Fibroblast of skin of right biceps (primary cell): ENCODE measurements at places on chromosomes 11 and 22.

- DNase-seq, result peak; percentile 56
Measured at GRCh38 chr11:123434262-123434661, 4.2 kb downstream of the GRAMD1B start.

GRCh38 chr11:9642894-9643293 is 21.0 kb upstream of the SWAP70 start:
- no peak for DNase-seq

- DNase-seq, result no peak
Measured at GRCh38 chr22:36155702-36156101, 4.9 kb downstream of the APOL3 start.

DNA sequence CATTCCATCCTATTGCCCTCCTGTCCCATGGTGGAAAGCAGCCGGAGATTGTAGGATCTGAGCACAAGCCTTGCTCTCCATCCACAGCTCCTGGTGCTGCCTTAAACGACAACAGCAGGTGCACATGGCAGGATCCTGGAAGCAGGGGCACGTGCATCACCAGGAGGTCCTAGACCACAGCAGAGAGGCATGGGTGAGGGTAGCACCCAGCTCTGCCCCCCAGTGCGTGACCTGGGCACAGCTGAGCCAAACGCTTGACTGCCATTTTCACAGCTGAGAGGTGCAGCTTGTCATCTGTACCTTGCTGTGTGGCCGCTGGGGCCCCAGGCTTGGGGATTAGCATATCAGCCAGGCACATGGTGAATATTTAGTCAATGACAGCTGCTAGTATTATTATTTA is 92.7 kb downstream of the NTM start:
- DNase-seq, result no peak

DNA sequence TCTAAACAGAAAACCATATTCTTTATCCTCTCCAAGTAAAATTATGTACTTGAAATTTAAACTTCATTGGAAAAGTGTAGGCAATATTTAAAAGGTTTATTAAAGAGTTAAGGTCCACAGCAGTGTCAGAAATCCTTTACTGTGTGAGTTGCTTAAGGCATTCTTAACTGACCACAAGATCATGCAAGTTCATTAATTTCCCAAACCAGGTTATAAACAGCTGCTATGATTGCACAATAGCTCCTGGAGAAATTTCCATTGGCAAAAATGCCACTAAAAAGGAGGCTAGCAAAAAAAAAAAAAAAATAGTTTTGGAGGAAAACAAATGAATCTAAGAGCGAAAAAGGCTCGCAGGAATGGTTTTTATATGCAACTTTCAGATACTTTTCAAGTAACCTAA is 106.2 kb downstream of the ETS1 start:
- peak; percentile 75 for DNase-seq

- DNase-seq, result peak; percentile 26
Measured at GRCh38 chr22:23608583-23608982, 23.5 kb downstream of the DRICH1 start.

- DNase-seq, result no peak
Measured at GRCh38 chr11:77252555-77253270, 48.8 kb downstream of the GDPD4 start.

- no peak for DNase-seq
Measured at GRCh38 chr11:18193010-18193409, 20.4 kb downstream of the MRGPRX4 start.

- no peak for DNase-seq
Measured at GRCh38 chr22:49419661-49420060, 408.0 kb downstream of the BRD1 start.

DNA sequence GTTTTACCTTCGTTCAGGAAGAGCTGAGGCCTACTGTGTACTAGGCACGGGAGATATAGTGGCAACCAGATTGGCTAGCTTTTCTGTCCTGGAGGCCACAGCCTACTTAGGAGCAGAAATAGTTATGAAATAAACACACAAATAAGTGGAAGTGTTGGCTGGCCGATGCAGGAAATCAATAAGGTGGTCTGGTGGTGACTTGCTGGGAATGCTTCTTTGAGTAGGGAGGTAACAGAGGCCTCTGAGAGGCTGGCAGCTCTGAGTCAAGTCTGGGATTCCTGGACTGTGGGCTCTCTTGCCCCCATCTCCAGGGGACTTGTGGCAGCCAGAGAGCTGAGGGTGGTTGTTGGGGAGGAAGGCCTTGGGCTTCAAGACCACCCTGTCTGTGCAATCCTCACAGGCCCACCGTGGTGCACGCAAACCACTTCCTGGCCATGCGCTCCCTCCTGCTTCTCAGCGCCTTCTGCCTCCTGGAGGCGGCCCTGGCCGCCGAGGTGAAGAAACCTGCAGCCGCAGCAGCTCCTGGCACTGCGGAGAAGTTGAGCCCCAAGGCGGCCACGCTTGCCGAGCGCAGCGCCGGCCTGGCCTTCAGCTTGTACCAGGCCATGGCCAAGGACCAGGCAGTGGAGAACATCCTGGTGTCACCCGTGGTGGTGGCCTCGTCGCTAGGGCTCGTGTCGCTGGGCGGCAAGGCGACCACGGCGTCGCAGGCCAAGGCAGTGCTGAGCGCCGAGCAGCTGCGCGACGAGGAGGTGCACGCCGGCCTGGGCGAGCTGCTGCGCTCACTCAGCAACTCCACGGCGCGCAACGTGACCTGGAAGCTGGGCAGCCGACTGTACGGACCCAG is 4.1 kb downstream of the SERPINH1 start:
- DNase-seq, result no peak

- DNase-seq, result no peak
Measured at GRCh38 chr11:122353561-122353960, 237.5 kb upstream of the BLID start.

DNA sequence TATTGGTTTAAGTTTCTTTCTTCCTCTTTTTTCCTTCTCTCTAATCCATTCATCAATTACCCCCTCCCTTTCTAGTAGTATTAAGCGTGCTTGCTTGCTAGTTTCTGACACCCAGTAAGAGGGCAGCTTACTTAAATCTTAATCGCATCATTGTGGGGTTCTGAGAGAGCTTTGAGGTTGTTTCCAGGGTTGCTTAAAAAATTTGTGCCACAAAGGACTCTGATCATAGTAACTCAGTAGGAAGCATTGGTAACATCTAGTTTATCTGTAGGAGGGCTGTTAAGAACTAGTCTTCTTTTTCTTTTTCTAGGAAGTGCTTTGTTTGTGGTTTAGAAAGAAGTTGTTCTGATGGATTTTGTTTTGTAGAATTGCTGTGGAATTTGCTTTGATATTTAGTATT is 45.3 kb downstream of the TMEM135 start:
- no peak for DNase-seq

DNA sequence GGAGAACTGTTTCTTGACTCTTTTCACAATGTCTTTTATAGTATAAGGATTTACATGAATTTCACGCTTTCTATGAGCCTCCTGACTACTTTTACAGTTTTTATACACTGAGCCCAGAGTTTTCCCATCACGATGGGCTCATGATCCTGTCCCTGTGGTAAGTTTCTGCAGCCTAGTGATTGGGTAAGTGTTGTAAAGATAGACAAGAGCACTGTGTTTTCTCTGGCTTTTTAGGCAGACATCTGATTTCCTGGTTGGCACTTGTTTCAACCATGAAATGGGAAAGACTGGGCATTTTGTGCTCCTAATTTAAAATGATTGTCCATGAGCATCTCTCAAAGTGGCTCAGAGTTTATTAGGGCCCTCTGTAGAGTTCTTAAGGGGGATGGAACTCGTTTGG is 299.0 kb downstream of the FAT3 start:
- DNase-seq, result no peak

DNA sequence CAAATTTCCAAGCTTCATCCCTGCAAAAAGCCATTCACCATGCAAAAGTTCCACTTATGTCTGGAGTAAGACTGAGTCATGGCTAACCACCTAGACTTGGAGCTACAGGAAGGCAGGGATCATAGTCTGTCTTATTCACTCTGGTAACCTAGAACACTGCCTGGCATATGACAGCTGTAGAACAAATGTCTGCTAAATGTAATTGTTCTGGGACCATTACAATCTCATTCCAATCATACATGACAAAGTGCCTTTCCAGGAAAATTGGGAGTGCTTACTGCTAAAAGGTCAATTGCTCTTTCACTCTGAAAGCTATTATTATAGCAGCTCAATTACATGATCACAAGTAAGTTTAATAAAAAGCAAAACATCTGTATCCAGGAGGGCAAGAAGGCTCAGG is 99.1 kb upstream of the CHRM4 start:
- peak; percentile 26 for DNase-seq

DNA sequence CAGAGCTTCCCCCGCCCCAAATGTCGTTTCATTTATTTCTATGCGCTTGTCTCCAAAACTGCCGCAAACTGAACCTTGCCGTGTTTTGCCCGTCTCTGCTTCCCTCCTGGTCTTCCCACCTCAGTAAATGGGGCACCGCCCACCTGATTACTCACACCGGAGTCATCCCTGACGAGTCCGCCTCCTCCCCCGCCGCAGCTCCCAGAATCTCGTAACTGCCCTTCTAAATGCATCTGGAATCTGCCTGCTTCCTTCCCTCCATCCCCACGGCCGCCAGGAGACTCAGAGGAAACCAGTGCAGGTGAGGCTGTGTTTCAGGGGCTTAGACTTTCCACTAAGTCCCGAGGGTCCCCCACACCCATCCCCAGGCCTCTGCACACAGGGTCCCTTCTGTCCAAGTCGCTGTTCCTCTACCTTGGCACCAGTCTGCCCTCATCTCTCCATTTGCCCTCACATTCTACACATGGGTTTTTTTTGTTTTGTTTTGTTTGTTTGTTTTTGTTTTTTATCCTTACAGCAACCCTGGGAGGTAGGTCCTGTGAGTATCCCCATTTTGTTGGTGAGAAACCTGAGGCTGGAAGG is 62.6 kb upstream of the PHF21B start:
- peak; percentile 80 for DNase-seq

DNA sequence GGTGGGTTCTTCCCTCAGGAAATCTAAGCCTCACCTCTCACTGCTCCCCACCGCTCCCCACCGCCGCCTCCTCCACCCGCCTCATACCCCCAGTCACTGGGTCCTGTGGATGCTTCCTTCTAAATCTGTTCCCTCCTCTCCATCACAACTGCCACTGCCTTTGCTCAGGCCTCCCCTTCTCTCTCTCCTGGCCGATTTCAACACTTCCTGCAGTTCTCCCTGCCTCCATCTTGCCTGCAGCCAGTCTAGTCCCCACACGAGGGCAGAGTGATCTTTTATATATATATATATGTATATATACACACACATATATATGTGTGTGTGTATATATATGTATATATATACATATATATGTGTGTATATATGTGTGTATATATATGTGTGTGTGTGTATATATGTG is 27.8 kb downstream of the CREB3L1 start:
- DNase-seq, result peak; percentile 67

GRCh38 chr11:128209138-128209435 is 378.3 kb downstream of the ETS1 start:
- DNase-seq, result no peak

DNA sequence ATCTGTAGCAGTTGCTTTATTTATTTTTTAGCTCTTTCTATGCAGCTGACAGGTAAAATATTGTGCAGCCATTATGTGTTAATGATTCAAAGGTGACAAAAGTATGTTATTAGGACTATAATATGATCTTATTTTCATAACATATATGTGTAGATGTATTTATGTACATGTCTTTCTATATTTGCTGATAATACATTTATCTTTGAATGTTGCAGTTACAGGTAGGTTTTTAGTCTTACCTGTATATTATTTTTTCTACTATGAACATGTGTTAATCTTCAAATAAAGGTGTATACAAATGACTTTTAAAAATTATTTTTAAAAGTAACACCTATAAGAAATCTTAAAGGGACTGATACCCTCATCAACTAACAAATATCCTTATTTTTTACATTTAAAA is 33.6 kb downstream of the FAR1 start:
- no peak for DNase-seq

GRCh38 chr22:17359501-17359900 is 9.8 kb upstream of the CECR2 start:
- peak; percentile 2 for DNase-seq

GRCh38 chr11:80822308-80822707 is 1381.5 kb upstream of the TENM4 start:
- no peak for DNase-seq

DNA sequence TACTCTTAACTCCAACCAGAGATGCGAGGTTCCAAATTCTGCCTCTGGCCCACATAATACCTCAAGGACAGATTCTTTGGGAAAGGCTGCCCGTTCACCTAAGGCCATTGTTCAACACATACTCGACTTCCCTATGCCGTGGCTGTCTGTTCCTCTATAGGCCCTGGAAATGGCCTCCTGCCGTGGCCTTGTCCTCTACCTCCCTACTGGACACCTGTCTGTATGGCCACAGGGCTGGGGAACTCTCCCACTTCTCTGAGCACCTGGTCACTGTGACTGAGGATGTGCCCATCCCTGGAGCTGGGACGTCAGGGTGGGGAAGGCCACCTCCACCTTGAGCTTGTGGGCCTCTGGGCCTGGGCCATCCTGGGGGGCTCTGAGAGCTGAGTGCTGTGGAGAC is 340.5 kb upstream of the B3GAT1 start:
- no peak for DNase-seq

DNA sequence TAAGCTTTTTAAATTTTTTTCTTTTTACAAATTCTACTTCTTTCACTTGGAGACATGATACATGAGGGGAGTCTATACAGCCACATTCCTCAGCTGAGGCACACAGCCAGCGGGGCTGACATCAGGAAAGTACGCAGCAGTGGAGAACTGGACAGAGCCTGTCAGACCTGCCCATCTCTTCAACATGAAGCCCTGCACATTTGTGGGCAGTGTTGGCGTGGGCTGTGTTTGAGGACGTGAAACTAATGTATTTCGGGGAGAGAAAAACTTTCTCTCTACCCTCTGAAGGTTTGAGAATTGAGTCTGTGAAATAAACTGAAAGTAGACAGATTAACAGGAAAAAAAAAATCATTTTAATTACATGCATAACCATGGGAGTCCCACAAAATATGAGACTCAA is 84.8 kb upstream of the HTATIP2 start:
- no peak for DNase-seq

DNA sequence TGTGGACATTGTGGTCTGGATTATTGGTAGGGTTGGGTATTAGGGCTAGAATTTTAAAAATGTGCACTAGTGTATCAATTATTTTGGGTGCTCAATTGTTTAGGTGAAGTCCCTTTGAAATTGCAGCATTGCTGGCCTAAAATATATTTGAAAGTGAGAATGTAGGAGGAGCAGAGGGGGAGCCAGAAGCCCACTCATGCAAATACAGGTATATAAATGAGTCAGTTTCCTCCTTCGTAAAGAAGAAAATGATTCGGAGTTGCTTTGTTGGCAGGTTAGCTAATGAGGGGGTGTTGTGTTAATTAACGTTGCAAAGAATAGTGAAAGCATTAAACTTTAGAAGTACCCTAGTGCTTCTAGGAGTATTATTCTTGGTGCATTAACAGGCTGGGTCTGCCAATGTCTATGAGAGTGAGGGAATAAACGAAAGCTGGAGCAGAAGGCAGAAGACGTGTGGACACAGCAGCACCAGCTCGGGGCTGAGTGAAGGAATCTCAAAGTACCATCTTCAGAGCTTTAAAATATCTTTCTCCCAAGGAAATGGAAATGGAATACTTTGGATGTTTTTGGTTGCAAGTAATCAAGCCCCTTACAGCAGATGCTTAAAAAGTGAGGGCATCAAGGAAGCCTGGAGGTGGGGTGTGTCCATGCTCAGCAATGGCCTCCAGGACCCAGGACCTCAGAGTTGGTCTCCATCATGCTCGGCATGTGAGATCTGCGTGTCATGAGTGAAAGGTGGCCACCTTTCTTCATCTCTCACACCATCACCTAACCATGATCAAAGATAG is 522.9 kb downstream of the NTM start:
- DNase-seq, result no peak
